ENCODE measurements at places on chromosomes 12 and 14.

- DNase-seq: peak; percentile 36
Measured at GRCh38 chr14:54348001-54348611, 48.7 kb upstream of the CDKN3 start.

DNA sequence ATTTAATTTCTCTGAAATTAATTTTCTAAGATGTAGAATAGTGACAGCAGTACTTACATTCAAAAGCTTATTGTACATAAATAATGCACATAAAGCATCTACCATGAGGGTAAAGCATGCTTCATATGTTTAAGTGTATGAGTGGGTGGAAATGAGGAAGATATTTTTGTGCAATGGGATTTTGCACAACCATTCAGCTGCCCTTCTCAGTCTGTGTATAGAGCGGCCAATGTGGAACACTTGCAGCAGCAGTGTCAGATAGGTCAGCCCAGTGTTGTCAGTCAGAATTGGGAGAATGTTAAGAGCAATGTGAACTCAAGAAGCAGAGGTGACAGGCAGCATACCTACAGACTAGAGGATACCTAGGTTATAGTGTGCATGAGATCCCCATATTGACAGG, 72.5 kb upstream of the ATP2B1 start:
- no peak for DNase-seq

- DNase-seq: no peak
Measured at GRCh38 chr14:100446572-100446971, 123.4 kb downstream of the SLC25A47 start.

- no peak for DNase-seq
Measured at GRCh38 chr12:31471823-31472222, 119.1 kb downstream of the DENND5B start.

DNA sequence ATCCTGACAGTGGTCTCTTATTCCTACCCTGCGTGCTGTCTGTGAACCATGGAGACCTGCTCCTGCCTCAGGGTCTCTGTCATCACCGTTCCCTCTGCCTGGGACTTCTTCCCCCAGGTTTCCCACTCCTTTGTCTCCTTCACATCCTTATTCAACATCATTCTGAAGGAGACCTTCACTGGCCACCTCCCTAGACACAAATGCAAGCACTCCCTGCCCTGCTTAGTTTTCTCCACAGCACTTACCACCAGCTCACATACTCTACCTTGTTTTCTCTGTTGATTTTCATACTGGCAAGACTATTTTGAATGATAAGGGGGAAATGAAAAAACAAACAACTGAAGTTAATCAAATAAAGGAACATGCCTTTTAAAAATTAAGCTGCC, 192.8 kb downstream of the ANO6 start:
- DNase-seq: no peak

GRCh38 chr12:20210621-20211215, 157.6 kb upstream of the PDE3A start:
- DNase-seq: no peak

GRCh38 chr12:131671276-131671675, 39.6 kb upstream of the SFSWAP start:
- no peak for DNase-seq

DNA sequence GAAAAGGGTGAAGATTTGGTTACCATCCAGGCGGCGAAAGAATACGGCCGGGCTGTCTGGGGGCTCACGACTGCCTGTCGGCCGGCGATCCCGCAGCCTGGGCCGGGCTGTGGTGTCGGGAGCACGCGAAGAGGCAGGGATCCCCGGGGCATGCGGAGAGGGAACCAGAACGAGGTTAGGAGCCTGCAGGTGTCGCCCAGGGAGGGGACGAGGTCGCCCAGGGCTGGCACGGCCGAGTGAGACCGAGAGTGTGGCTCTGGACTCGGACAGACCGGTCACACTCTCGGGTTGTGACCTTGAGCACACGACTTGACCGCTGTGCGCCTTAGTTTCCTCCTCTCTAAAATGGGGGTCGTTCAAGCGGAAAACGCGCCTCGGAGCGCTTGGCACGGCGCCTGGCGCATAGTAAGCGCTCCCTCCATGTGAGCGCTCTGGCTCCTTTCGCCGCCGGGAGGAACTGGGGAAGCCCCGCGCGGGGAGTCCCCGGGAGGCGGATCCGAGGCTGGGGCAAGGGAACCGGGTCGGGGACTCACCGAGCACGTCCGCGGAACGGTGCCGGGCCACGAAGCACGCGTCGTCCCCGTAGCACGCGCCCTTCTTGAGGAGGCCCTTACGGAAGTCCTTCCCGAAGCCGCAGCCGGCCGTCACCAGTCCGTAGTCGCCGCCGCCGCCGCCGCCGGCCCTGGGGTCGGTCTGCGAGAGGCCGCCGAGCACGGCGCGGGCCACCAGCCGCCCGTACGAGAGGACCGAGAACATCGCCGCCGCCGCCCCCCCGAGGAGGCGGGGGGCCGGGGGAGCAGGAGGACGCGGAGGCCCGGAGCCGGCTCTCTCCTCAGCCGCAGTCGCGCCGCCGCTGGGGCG, 612 bp downstream of the PPTC7 start:
- DNase-seq: peak; percentile 26

GRCh38 chr12:51124504-51124903, 41.1 kb upstream of the CSRNP2 start:
- DNase-seq: no peak

GRCh38 chr12:124543052-124543589, 24.3 kb downstream of the NCOR2 start:
- no peak for DNase-seq

DNA sequence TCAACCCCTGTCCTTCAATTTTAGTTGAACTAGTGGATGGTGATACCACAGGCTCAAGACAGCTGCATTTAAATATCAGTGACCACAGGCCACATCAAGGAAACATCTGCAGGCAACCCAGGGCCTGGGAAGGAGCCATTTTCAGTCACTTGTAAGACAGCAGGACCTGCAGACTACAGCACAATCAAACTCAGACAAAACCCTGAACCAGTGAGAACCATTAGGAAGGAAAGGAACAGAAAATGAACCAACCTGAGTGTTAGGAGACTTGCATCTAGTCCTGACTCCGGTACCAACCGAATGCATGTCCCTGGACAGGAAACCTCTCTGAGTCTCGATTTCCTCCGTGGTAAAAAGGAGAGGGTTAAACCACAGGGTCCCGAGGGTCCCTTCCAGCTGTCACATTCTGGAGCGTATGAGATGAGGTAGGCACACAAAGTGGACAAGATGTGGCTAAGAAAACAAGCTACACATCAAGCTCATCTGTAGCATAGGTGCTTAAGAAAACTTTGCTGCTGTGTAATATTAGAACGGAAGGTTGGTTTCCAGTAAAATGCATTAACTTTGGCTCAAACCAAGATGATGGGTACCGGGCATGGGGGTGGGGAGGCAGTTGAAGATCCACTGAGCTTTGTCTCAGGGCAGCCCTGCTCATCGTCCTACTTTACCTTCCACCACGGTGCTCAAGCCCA, 1.6 kb upstream of the CDKN1B start:
- peak; percentile 94 for DNase-seq

GRCh38 chr12:76637807-76638206, 78.2 kb upstream of the OSBPL8 start:
- DNase-seq: no peak

DNA sequence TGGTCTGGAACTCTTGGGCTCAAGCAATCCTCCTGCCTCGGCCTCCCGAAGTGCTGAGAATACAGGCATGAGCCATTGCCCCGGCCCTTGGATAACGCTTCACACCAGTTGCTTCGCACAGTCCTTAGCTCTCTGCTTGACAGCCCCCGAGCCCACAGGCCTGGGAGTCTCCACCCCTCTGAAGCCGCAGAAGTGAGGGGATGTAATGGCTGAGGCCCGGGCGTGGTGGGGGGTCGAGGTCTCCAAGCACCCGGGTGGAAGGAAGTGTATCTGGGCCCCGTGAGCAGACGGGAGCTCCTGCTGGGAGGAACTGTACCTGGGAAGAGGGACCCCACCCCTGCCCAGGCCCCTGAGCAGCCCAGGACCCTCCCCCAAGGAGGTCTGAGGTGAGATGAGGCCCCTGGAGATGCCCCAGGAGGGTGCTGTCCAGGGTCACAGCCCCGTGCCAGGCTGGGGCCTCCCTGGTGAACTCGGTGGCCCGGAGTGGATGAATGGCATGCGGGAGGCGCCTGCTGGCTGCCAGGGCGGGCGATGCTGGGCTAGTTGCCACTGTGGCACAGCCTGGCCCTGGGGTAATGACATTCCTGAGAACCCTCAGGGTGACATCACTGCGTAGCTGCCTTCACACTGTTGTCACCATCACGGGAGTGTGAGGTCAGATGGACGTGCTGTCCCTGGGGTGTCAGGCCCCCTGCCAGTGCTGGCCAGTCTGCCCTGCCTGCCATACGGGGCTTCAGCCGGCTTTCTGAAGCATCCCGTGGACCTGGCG, 48.9 kb downstream of the KIF26A start:
- no peak for DNase-seq

DNA sequence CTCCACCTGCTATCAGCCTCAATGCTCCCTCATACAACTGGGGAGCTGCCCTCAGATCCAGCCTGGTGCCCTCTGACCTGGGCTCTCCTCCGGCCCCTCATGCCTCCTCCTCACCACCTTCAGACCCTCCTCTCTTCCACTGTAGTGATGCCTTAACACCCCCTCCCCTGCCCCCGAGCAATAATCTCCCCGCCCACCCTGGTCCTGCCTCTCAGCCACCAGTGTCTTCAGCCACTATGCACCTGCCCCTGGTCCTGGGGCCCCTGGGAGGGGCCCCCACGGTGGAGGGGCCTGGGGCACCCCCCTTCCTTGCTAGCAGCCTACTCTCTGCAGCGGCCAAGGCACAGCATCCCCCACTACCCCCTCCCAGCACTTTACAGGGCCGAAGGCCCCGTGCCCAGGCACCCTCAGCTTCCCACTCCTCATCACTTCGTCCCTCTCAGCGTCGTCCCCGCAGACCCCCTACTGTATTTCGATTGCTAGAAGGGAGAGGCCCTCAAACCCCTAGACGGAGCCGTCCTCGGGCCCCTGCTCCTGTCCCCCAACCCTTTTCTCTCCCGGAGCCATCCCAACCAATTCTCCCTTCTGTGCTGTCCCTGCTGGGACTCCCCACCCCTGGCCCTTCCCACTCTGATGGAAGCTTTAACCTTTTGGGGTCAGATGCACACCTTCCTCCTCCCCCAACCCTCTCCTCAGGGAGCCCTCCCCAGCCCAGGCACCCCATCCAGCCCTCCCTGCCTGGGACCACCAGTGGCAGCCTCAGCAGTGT, 3.2 kb downstream of the MBD6 start:
- no peak for DNase-seq

- no peak for DNase-seq
Measured at GRCh38 chr12:12585115-12585863, 22.6 kb upstream of the DUSP16 start.

DNA sequence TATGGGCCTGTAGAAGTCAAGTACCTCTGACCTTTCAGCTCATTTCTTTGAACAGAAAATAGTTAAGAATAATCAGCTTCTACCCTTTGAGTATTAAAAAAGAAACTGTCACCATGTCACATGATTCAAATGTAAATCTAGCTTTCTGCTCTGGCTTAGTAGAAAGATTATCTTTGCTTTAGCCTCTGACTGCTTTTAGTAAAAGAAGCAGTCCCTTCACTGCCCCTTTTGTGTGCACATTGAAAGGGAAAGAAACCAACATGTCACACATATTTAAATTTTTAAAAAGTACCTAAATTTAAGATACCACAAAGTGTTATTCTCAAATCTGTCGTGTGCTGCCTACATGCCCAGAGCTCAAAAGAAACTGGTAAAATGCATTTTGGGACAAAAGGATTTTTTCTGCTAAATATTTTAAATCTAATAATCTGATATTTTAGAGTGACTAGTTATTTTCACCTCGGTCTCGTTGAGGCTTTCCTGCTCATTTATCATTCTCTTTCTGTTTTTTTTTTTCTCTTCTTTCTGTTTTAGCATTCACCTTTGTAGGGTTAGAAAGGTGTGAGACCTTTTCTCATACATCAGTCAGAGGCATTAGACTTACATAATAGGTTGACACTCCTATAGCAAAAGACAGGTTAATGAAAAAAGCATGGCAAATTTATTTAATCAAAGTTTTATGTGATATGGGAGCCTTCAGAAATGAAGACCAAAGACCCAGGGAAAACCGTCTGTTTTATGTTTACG, 41.3 kb downstream of the SLC16A7 start:
- DNase-seq: no peak

DNA sequence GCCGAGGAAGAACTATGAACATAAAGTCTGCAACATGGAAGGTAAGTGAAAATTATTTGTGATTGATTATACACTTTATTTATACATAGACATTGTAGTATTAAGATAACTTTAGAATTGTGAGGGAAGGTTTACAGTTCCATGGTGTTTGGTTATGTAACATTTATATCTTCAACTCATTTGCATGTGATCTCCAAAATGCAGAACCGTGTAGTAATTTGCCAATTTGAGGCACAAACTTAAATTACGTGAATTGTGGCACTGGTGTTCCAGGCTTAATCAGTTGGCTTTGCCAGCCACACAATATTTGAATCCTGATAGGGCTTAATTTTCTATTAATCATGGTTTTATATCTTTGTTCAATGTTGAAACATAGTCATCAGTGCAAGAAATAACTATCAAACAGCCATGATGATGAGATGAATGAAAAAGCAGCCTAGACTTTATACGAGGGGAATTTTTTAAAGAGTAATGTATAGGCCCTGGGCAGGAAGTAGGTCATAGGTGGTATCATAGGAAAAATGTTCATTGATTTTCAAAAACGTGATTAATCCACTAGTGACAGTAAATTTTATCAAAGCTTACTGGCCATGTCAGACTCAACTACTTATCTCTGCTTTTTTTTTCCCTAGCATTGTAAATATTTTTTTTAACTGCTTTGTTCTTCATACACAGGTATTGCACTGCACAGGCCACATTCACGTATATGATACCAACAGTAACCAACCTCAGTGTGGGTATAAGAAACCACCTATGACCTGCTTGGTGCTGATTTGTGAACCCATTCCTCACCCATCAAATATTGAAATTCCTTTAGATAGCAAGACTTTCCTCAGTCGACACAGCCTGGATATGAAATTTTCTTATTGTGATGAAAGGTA, 31.7 kb downstream of the HIF1A start:
- DNase-seq: no peak

- DNase-seq: peak; percentile 9
Measured at GRCh38 chr14:78530078-78530477, 359.9 kb downstream of the NRXN3 start.
